ENCODE measurements at places on chromosomes 12 and 14.

GRCh38 chr12:50953047-50953446 lies 703 bp downstream of the HIGD1C start:
- DNase-seq: no peak

GRCh38 chr12:114407842-114408411 lies 2.0 kb upstream of the TBX5 start:
- no peak for DNase-seq

- no peak for DNase-seq
Observed at GRCh38 chr12:127903146-127903545, 363.8 kb upstream of the TMEM132C start.

DNA sequence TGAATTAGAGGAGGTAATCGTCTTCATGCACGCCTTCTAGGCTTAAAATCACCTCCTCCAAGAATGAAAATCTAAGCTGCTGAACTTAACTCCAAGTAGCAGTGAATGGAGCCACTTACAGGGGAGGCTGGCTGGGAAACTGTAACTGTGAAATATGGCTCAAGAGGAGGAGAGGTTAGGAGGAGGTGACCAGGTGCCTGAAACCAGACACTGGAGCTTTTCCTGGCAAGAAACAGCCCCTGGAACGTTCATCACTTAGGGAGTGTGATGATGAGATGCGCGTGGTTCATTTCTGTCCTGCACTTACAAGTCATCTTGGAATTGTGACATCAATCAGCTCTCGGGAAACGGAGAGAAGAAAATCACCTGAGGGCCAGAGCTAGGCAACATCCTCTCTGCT lies 62.3 kb upstream of the TMEM132C start:
- DNase-seq: no peak

DNA sequence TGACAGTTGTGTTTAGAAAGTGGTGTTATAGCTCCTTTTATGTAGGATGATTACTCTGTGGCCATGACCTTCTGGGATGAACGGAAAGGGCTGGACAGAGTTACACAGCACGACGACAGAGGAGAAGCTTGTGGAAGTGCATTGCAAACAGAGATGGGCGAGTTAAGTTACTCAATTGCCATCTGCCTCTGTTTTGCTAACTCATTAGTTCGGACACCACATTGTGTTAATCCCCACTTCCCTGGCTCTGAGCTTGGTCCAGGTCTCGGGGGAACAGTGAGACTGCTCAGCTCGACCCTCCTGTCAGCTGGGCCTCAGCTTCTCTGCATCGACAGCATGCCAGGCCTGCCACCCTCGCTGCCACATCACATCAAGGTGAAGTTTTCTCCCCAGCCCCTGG lies 408.0 kb downstream of the ZFP36L1 start:
- no peak for DNase-seq

- no peak for DNase-seq
Observed at GRCh38 chr12:124909831-124910560, 4.5 kb downstream of the UBC start.

- DNase-seq: peak; percentile 41
Observed at GRCh38 chr14:95774265-95775160, 60.6 kb upstream of the TCL1A start.

DNA sequence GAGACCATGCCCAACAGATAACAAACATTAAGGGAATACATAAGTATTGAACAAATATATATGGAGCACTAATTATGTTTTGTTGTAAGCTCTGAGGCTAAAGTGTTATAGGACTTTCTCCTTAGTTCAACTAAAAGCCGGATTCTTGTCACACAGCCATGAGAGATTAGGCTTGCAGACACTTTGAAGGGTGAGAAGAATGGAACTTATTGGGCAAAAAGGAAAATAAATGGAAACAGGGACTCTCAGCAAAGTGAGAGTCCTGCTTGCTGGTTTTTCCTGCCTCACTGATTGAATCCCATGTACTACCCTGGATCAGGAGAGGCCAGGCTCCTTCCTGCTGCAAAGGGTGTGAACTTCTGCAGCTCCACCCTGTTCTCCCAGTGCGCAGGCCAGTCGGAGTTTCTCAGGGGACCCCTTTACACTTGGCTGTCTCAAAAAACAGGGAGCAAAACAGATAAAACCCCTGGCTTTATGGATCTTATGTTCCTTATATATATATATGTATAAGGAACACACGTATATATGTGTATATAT lies 77.1 kb upstream of the FUT8 start:
- no peak for DNase-seq

GRCh38 chr12:19129486-19130223 lies at the start of gene PLEKHA5:
TSS of gene PLEKHA5 (plus strand) at chr12:19129733. CDS start at chr12:19129800, 67 bp downstream.
- DNase-seq: peak; percentile 33

GRCh38 chr12:45235087-45236025 lies 19.5 kb downstream of the ANO6 start:
- no peak for DNase-seq

- no peak for DNase-seq
Observed at GRCh38 chr14:68611599-68611998, 181.3 kb downstream of the ZFP36L1 start.

GRCh38 chr14:95039259-95039992 lies 117.9 kb downstream of the DICER1 start:
- no peak for DNase-seq

GRCh38 chr14:99907761-99908652 lies 114.8 kb downstream of the EML1 start:
- no peak for DNase-seq

DNA sequence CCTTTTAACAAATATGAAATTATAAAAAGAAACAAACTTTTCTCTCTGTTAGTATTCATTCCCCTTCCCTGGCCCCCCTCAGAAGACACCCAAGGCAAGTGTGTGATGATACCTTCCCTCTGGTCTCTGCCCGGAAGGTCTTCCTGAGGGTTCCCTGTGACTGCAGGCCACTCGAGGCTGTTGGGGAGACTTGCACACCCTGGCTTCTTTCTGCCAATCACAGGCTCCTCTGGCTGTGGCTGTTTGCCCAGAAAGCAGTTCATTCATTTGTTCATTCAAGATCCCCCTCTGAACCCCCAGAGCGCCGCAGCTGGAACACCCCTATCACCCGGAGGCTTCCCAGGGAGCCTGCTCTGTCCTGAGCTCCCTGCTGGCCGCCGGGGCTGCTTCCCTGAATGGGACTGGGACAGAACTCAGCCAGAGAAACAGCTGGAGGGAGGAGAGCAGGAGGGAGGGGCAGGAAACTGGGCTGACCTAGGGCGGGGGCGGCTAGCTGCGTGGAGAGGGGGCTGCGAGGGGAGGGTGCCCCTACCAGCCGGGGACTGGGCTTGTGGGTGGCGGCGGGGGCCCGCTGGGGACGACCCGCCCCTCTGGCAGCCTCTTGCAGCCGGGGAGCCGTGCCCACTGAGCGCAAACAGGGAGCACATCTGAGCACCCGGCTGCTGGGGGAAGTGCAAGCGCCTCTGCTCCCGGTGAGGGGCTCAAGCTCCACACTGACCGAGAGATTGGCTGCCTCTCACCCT lies at the start of gene CMKLR1:
Gene CMKLR1, minus strand, starts transcription at position 397 of the 743 bp plus-strand sequence. CDS start 45,720 bp downstream, outside the sequence.
- no peak for DNase-seq

DNA sequence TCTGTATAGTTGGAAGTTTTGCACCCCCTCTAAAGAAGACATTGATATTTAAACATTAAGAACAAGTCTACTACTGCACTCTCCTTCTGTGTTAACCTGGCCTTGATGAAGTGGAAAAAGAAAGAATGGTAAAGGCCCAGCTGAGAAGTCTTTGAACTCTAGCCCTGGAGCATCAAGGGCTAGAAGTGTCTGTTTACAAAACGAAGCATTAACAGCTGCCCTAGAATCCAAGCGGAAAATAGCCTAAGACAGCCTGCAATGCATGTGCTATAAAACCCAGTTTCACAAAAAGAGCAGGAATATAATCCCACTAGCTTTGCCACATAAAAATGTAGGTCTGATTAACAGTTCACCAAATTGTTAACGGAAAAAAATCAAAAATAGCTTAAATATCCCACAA lies 60.5 kb downstream of the NUMB start:
- DNase-seq: no peak

GRCh38 chr12:125377093-125377492 lies 311.9 kb downstream of the AACS start:
- DNase-seq: no peak

GRCh38 chr12:26044592-26044991 lies 80.2 kb downstream of the BHLHE41 start:
- no peak for DNase-seq

- DNase-seq: no peak
Observed at GRCh38 chr14:60648249-60648933, 886 bp downstream of the SIX1 start.

GRCh38 chr12:93766796-93767523 lies 89.8 kb downstream of the CRADD start:
- DNase-seq: no peak

- no peak for DNase-seq
Observed at GRCh38 chr12:7009512-7009911, 8.8 kb downstream of the LPCAT3 start.

- no peak for DNase-seq
Observed at GRCh38 chr14:57903954-57904353, 38.1 kb upstream of the SLC35F4 start.

GRCh38 chr14:101496776-101497683 lies 64.3 kb upstream of the DIO3 start:
- DNase-seq: no peak

DNA sequence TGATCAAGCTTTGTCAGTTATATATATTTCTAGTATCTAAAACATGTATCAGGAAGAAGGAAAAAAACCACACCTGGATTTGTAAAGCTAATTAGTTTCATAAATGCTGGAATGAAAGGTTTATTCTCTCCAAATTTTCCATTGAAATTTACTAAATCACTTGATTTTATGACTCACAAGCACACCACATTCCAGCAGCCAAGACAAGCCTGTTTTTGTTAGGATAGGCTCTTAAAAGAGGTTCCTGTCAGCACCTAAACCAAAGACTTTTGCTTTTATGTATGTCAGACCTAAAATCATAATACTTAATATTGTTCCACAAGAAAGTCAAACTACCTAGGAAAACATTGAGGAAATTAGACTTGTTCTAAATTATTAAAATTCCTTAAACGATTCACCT lies 85.3 kb upstream of the PAWR start:
- DNase-seq: no peak

DNA sequence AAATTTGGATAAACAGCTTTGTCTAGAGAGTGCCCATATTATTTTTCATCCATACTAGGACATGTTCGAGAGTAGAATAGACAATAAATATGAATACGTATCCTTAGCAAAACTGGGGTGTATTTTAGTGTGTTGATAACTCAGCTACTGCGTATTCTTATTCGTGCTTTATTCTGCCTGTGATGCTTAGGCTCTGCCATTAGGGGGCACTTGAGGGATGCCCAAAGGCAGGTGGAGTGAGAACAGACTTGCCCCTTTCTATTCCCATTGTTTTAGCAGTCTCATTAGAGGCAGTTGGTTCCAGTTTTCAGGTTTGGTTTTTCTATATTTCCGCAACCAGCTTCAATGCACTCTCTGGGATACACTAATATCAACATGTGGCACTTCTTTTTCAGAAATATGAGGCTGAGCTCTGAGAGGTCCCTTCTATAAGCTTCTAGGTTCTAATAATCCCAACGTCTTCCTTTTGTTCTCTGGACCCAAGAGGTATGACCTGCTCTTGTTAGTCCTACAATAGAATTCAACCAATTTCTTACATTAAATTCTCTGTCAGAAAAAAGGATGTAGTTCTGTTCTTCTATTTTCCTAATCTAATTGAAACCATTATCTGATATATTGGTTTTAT lies 985.7 kb upstream of the FBXO33 start:
- no peak for DNase-seq

GRCh38 chr12:1993871-1994371 lies 10.3 kb downstream of the DCP1B start:
- no peak for DNase-seq

DNA sequence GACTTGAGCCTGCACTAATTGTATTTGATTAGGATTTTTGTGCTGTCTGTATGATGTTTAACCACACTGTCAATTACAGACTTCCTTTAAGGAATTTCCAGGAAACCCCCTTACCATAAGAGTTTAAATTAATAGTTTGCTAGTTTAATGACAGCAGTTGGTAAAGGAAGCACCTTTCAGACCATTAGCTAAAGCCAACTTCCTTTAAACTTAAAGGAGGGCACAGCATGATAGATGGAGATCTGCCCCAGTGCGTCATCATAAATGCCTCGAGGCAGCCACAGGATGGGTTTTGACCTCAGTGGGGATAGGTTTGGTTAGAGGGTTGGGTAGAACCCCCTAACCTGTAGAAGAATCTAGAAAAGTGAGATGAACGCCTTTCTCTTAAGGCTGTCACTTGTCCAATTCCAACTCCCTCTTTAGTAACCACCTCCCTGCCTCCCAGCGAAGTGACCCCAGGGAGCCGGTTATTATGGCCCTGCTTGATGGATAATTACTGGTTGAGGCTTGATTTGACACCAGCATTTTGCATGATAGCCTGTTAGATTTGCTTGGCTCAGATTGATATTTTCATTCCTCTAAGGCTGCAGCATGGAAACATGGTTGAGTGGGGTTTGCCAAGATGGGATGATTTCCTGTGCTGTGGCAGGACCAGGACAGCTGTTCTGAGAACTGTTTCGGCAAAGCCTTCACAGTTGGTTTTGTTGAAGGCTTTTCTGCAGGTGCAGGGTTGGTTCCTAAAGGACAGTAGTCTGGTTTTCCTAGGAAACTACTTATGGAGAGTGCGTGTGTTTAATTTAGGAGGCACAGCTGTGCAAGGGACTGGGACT lies 62.7 kb downstream of the CHST11 start:
- DNase-seq: no peak

GRCh38 chr14:58428118-58428683 lies 682 bp downstream of the KIAA0586 start:
- DNase-seq: no peak

DNA sequence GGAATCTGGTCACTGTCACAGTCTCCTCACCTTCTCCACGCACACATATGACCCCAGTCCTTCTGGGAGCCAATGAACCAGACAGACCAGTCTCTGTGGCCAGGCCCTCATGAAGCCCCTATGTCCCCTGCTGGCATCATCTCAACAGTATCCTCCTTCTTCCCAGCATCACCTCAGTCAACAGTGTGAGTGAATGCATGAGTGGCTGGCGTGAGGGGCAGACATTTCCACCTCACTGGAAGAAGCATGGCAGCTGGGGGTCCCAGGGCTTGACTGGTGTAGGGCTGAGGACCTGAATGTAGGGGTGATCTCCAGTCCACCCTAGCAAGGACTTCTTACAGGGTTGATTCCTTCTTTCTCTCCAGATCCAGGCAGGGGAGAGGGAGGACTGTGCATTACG lies 1.8 kb downstream of the MAP3K12 start:
- DNase-seq: no peak

GRCh38 chr14:61603736-61604135 lies 91.6 kb upstream of the HIF1A start:
- no peak for DNase-seq

DNA sequence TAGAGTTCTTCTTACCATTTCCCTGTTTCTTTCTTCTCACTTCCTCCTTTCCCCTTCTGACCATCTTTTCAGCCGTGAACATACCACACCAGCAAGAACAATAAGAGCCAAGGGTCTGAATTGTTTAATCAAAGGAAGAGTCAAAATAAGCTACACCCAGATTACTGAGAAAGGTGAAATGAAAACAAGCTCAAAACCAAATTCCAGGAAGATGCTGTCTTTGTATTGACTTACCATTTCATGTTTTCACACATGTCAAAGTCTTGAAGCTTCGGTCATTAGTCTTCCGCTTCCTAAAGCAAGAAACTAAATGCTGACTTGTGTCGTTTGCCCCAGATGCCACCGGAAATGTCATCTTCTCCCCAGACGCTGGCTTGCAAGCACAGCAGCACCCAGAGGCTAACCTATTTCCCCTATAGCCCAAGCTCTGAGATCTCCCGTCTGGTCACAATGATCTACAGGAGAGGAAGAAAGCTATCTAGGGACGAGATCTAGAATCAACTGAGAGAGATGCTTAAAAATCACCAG lies 136.5 kb upstream of the AMIGO2 start:
- DNase-seq: peak; percentile 58

GRCh38 chr12:21906919-21907493 lies 34.2 kb downstream of the ABCC9 start:
- no peak for DNase-seq

Measured in activated T-cell treated with anti-CD3 and anti-CD28 coated beads for 48 hours (primary cell).